Neural progenitor cell (in vitro differentiated cells): ENCODE measurements at places on chromosomes 6 and 20.
A peak's percentile ranks its signal among the peaks of the same experiment; 100 is the strongest.

DNA sequence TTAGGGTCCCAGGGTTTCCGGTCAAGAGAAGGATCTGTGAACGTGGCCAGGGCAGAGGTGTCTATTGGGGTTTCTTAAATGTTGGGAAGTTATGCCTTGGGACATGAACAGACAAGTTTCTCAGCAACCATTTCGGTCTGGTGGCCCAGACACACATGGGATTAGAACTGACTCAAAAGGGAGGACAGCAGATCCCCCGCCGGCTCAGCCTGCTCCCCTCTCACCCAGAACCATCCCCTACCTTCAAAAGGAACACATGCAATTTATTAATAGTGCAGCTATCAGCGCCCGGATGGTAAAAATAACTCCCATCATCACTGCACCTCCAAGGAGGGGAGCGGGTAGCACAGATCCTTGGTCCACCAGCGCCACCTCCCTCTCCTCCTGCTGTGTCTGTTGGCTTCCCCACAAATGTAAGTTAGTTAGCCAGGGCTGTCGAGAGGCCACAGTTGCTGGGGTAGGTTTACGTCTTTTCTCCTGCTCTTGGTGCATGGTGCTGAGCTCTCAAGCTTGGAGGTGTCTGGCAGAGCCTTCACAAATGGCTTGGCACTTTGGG lies 77.1 kb downstream of the TRAM2 start:
- DNase-seq = no peak

DNA sequence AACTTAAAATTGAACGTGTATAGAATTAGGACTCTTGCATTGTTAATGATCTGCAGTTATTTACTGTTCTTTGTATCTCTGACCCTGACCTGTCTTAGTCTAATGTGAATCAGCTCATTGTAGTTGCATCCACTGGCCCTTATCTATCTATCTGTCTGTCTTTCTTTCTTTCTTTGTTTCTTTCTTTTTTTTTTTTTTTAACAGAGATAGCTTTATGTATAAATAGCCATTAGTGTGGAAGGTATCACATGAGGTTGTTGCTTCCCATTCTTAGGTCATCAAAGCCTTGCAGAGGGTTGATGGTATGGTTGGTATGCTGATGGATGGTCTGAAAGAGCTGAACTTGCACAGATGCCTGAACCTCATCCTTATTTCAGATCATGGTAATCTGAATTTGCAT lies 59.9 kb downstream of the ENPP1 start:
- no peak for DNase-seq

- no peak for DNase-seq
These were observed 186.9 kb upstream of the GMDS start for GRCh38 chr6:2432292-2432691.

GRCh38 chr6:14921170-14921569 lies 324.7 kb upstream of the JARID2 start:
- DNase-seq = peak; percentile 76

GRCh38 chr6:119830494-119831295 lies 481.1 kb upstream of the MAN1A1 start:
- DNase-seq = peak; percentile 41

GRCh38 chr6:99119109-99120031 lies 171.6 kb upstream of the FBXL4 start:
- DNase-seq = peak; percentile 75

GRCh38 chr6:73964241-73964854 lies 268.3 kb downstream of the CD109 start:
- DNase-seq = no peak

DNA sequence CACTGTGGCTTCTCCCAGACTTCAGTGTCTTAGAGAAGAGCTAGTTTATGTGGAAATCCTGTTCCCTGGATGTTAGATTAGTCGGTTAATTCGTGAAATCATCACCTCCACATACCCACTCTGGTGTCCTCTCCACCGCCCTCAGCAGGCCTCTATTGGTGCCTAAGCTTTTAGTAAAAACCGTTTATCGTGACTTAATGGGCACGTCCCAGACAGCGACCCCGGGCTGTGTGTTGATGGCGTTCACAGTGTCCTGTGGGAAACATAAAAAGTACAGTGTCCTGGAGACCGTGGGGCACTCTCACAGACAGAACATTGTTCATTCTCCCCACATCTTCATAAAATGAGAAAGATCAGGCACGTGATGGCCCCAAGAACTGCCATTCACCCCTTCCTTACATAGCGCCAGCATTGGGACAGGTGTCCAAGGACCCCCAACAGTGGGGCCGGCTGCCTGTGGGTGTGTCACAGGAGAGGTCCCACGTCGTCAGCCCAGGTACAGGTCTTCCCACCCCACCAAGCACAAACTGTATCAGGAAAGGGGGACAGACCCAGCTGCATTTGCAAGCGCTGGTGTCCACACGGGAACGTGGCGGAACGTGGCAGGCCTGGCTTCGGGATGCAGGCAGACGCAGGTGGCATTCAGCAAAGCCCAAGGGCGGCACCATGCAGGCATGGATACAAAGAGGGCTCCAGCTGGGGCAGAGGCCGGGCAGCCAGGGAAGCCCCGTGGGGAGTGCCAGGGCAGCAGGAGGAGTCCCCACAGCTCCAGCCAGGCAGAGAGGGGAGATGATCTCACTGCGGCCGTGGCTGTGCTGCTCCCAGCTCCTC lies 237.7 kb downstream of the DLL1 start:
- no peak for DNase-seq

GRCh38 chr20:33111306-33111705 lies 31.9 kb downstream of the BPIFB4 start:
- no peak for DNase-seq

DNA sequence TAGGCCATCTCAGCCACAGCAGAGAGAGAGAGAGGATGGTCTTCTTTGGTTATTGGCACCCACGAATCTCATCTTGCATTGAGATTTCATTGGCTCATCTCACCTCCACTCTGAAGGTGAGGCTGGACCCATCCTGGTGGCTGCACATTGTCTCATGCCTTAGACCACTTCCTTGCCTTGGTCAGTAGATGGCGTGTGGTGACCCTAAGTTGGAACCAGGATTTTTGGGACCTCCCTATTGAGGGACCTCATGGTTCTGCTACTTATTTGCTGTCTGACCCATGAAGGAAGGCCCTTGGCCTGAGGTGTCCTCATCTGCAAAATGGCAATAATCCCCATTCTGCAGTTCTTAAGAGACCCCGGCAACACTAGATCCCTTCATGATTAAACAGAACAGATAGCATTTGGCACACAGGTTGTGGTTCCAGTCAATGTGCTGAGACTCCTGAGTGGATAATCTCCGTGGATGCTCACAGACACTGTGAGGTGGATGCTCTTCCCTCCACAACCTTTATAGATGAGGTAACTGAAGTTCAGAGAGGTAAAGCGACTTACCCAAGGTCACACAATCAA lies 21.5 kb upstream of the AAR2 start:
- peak; percentile 71 for DNase-seq

DNA sequence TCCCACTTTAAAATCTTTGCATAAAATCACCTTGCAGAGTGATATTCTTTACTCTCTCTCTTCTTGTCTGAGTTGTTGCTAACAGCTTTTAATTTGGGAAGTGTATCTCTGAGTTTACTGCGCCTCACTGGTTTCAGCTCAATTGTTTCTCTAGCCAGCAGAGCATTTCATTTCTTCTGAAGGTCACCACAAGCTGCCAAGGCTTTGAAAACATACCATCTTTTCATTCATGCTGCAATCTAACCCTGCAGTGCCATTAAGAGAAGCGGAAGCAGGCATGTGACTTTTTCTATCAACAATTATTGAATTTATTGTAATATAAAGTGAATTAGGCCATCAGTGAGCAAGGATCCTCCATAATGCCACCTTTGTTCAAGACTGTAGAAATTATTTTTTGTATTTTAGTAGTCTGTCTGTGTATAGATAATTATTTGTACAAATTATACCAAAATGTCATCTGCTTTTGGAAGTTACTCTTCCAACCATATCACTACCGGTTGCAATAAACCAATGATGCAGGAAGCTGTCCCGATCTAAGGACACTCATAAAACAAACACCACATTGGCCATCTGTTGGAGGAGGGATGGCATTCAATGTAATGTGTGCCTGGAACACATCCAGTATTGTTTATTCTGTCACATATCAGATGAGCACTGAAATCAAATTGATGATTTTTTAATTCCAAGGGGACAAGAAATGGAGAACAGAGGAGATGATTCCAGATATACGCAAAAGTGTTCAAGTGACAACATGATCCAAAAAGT lies 26.8 kb downstream of the HS3ST5 start:
- no peak for DNase-seq

- DNase-seq = no peak
These were observed 111.0 kb downstream of the PLCB4 start for GRCh38 chr20:9179867-9180266.

GRCh38 chr6:31901415-31901952 lies 402 bp downstream of the ZBTB12 start:
- DNase-seq = peak; percentile 68

- no peak for DNase-seq
These were observed at the start of gene TMEM244 for GRCh38 chr6:129860908-129861665. Gene TMEM244 (minus strand): TSS chr6:129861315. CDS start chr6:129861188, 127 bp downstream.

- DNase-seq = no peak
These were observed 193.2 kb downstream of the SLC16A10 start for GRCh38 chr6:111280445-111280955.

GRCh38 chr6:18513253-18513798 lies 126.2 kb downstream of the RNF144B start:
- DNase-seq = no peak

DNA sequence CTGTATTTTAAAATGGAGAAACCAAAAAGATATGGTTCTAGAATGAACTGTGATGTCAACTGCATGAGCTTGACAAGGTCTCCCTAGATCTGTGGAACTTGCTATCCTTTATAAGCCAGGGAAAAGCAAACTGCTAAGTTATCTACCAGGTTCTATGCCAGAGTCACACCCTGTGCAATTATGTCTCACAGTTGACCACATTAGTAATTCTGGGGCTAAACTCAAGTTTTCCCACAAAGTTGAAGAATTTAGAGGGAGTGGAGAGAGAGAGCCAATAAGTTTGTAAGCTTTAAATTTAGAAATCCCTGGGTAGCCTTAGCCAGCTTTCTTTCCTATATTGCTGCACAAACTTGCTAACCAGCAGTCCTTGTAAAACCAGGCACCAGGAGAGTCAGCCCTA lies 407.0 kb upstream of the SASH1 start:
- DNase-seq = no peak

GRCh38 chr6:94501516-94501915 lies 1075.8 kb upstream of the MANEA start:
- DNase-seq = no peak

DNA sequence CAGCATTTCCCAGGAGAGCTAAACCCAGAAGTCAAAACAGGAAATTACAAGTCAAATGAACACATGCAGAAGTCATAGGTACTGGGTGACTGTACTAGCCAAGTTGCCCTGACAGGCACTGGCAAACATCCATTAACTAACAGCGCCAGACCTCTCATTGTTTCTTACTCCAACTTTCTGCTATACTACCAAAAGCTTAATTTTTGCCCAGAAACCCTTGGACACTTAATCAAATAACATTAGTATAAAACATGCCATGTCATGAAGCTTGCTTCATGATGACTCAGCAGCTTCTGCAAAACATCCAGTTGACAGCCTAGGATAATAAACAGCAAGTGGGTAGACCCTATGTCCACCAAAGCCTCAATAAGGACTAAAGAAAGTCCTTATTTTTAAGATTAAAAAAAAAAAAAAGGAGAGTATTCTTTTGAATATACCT lies 3.5 kb downstream of the NUP153 start:
- DNase-seq = no peak

GRCh38 chr20:63831993-63832686 lies 1.1 kb upstream of the ZBTB46 start:
- peak; percentile 83 for DNase-seq

DNA sequence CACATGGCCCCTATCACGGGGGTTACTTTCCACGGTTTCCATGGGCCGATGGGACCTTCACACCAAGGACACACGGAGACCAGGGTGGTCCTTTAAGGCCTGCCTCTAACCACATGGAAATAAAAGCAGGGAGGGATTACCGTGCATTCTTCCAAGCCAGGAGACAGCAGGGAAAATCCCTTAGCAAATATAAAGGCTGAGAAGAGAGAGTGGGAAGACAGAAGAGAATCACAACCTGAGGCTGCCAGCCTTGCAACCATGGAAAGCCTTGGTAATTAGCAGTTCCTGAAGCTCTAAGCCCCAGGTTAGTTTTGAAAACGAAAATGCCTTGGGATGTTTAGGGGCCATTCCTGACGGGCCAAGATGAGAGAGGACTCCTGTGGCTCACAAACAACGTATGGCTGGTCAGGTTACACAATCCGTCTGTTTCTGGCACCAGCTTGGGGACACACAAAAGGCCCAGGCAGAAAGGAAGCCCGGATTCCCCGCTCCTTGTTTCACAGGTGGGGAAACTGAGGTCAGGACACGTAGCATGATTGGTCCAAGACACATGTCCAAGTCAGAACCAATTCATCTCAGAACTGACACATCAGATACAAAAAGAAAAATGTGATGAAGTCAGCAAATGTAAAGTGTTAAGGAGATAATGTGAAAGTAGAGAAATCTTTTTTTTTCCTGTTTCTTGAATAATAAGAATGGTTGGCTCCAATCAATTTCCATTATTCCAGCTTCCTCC lies 2.8 kb downstream of the PREX1 start:
- DNase-seq = peak; percentile 77

- no peak for DNase-seq
These were observed 7.4 kb downstream of the TBP start for GRCh38 chr6:170561555-170561954.

DNA sequence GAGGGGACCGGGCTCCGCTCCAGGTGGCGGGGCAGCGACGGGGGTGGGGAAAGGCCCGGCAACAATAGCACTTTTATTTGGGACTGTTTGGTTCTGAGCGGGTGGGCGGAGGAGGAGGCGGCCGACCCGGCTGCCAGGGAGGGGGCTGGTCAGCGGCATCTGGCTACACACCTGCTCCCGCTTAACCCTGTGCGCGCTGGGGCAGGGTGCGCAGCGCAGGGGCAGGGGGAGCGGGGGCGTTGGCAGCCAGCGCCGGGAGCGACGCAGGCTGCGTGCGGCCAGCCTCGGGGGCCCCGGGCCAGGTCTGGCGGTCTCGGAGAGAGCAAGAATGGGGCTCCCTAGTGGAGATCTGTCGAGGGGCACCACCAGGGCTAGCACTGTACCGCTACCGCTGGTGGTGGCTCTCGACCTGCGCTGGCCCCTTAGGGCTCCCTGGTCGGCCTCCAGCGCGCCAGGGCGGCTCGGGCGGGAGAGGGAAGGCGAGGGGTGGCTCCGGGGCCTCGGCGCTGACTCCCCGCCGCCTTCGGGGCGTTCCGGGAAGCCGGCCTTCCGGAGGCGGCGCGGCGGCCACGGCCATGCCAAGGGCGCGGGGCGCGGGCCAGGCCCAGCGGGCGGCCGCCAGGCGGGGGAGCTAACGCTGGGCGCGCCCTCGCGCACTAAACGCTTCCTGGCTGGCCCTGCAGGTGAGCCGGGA lies 92.4 kb downstream of the NCR2 start:
- DNase-seq = peak; percentile 67

GRCh38 chr6:2939315-2940009 lies 31.9 kb downstream of the SERPINB6 start:
- no peak for DNase-seq

GRCh38 chr20:60477958-60478357 lies 519.7 kb downstream of the CDH26 start:
- no peak for DNase-seq

- no peak for DNase-seq
These were observed 654.4 kb downstream of the EYS start for GRCh38 chr6:65052626-65053025.

GRCh38 chr20:33909331-33909921 lies 84.3 kb upstream of the RALY start:
- no peak for DNase-seq
